ENCODE measurements at places on chromosomes 16 and 17. TPM values are rescaled to one million over a fixed set of nuclear protein-coding genes. Genes with fewer than 3 reads are reported as not detected.

Gene TRIM72
- total RNA-seq: 0.07 TPM

Gene DNAJA3
- total RNA-seq: 27.3 TPM

Gene ITGB3
- total RNA-seq: 0.47 TPM

Gene AARSD1
- total RNA-seq: 23.7 TPM

Gene TMC8
- not detected for total RNA-seq

Gene POLG2
- total RNA-seq: 33.9 TPM

- no peak overlapping the region for H3K4me3 ChIP-seq
- H3K4me1 ChIP-seq: no peaks in the 10 kb centered on the region
- no peaks in the 10 kb centered on the region for H3K27me3 ChIP-seq
- H3K27ac ChIP-seq: no peak overlapping the region
Measured at GRCh38 chr17:69404399-69404798, 10.1 kb upstream of the MAP2K6 start.

- peak within 1 kb of the TSS; percentile 90 for H3K4me3 ChIP-seq
- DNase-seq: peak; percentile 88
- peaks cover 38% of the 10 kb centered on the region for H3K27me3 ChIP-seq
Measured at GRCh38 chr16:47143677-47144558, at the start of gene NETO2. NETO2 (minus strand) TSS chr16:47143945; CDS start chr16:47143612, 333 bp downstream.

- H3K4me3 ChIP-seq: no peak overlapping the region
- DNase-seq: no peak
- peaks cover 23% of the 10 kb centered on the region for H3K4me1 ChIP-seq
- H3K27me3 ChIP-seq: no peaks in the 10 kb centered on the region
Measured at GRCh38 chr17:72183194-72183685, 62.4 kb downstream of the SOX9 start.

DNA sequence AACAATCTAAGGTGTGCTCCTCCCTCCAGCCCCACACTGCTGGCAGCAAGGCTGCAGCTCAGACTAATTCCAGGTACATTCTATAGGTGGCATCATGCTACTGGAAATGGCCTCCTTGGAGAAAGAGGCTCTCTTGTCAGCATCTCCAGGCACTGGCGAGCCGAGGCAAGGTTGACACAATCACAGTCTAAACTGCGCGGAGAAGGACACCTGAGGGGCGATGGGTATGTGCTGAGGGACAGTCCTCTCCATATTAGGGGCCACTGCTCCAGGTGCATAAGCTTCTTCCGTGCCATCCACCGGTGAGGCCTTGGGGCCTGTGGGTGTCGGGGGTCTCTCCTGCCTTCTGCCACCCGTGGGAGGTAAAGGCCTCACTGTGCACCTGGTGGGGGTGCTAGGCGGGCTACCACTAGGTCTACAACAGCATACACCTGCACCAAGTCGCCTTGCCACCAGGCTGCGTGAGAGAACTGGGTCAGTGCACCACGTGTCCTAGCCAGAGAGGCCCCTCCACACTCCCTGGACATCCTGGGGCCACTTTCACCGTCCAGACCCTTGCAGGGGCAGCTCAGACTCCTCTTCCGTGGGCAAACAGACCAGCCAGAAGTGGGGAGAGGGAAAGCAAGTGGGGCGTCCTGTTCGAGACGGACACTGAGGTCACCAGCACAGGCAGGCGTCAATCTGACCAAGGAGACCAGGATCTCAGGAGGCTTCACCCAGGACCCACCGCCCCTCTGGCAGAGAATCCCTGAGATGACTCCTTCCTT lies 12.1 kb upstream of the CBX8 start:
- H3K4me3 ChIP-seq: peak overlapping the region; percentile 45
- DNase-seq: peak; percentile 64
- H3K27ac ChIP-seq: no peak overlapping the region
- H3K4me1 ChIP-seq: peaks cover 57% of the 10 kb centered on the region
- H3K36me3 ChIP-seq: no peaks in the 10 kb centered on the region
- H3K27me3 ChIP-seq: peaks cover 97% of the 10 kb centered on the region

DNA sequence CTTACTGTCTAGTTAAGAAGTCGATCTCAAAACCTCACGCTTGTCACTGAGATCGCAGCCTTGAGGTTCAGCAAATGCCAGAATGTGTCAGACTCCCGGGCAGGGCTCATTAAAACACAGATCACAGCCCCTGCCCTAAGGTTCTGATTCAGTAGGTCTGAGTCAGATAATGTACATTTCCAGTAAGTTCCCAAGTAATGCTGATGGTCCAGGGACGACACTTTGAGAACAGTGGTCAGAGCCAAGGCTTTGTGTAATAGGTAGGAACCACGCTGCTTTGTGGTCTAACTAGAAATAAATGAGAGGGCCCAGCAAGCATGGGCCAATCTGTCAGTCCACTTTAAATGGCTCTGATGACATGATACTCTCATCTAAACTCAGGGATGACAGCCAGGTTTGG lies 228.6 kb downstream of the ZFHX3 start:
- peaks cover 6% of the 10 kb centered on the region for H3K4me1 ChIP-seq
- no peak for DNase-seq
- H3K4me3 ChIP-seq: no peak overlapping the region
- H3K27ac ChIP-seq: no peak overlapping the region
- no peaks in the 10 kb centered on the region for H3K36me3 ChIP-seq

DNA sequence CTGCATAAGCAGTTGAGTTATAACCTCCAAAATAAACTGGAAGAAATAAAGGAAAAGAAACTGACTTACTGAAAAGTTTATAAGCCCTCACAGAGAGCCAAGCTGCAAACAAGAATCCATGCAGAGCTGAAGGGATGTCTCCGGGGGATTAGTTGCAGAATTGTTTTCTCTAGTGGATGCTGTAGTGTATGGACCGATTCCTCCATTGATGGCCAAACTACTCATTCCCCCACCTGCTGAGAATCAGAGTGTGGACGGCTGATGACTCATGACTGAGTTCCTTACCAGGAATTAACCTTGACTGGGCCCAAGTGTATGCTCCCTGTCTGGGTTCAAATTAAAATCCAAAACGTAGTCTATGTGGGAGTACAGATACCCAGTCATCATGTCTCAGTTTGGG lies 93.9 kb upstream of the CDH8 start:
- H3K27me3 ChIP-seq: no peaks in the 10 kb centered on the region
- no peak overlapping the region for H3K27ac ChIP-seq
- DNase-seq: no peak
- H3K4me3 ChIP-seq: no peak overlapping the region

GRCh38 chr17:74231928-74232907 lies 18.8 kb downstream of the TTYH2 start:
- H3K27me3 ChIP-seq: no peaks in the 10 kb centered on the region
- peaks cover 31% of the 10 kb centered on the region for H3K4me1 ChIP-seq
- DNase-seq: peak; percentile 64
- no peaks in the 10 kb centered on the region for H3K36me3 ChIP-seq
- H3K4me3 ChIP-seq: no peak overlapping the region

DNA sequence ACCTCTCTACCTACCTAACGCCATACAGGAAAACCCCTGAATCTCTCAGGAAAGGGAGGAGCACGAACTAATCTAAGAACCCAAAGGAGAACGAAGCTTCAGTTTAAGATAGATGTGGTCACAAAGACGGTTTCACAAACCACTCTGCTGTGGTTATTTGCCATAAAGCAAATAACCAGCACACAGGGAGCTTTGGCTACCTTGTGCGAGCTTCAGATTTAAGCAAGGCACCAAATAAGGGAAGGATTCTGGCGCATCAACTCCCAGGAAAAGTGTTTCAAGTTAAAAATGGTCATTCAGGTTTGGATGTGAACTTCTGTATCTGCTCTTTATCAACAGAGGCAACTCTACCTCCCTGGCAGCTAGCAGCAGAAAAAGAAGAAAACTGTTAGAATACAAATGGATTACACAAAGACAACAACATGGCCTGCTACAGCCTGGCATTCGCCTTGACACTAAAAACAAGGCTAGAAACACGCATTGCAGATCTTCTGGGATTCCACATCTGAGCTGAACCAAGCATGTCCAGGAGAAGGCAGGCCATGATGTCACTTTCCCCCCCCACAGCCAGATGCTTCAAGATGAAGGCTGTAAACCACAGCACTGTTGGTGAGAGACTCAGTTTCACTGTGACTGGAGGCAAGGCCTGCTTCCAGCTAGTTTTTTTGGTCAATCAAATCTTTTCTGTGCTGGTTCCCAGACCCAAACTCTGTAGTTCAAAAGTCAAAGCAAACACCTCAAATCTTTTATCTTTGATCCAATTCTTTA lies 43.6 kb downstream of the SMG6 start:
- no peak for DNase-seq
- H3K4me3 ChIP-seq: no peak overlapping the region
- no peaks in the 10 kb centered on the region for H3K27me3 ChIP-seq
- H3K36me3 ChIP-seq: no peaks in the 10 kb centered on the region
- no peaks in the 10 kb centered on the region for H3K4me1 ChIP-seq

GRCh38 chr17:43791589-43791988 lies 11.4 kb downstream of the CFAP97D1 start:
- H3K4me1 ChIP-seq: no peaks in the 10 kb centered on the region
- H3K36me3 ChIP-seq: no peaks in the 10 kb centered on the region
- no peak overlapping the region for H3K4me3 ChIP-seq
- H3K27ac ChIP-seq: no peak overlapping the region
- no peaks in the 10 kb centered on the region for H3K27me3 ChIP-seq

DNA sequence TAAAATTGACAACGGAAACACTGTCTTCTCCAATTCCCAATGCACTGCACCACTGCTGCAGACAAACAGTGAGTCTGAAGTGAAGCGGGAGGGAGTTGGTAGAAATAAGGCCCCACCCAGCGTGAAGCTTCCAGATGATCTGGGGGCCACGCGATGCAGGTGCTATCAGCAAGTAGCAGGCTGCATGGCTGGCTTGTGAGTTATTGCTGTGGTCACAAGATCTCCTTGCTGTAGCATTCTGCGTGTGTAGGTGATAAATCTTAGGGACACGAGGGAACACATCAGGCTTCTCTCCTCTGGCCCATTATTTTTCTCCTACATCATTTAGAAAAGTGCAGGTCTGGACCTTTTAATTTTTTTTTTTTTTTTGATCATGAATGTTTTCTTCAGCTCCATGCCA lies 407.6 kb downstream of the TMEM114 start:
- DNase-seq: no peak
- H3K4me1 ChIP-seq: no peaks in the 10 kb centered on the region
- H3K4me3 ChIP-seq: no peak overlapping the region
- no peaks in the 10 kb centered on the region for H3K27me3 ChIP-seq

DNA sequence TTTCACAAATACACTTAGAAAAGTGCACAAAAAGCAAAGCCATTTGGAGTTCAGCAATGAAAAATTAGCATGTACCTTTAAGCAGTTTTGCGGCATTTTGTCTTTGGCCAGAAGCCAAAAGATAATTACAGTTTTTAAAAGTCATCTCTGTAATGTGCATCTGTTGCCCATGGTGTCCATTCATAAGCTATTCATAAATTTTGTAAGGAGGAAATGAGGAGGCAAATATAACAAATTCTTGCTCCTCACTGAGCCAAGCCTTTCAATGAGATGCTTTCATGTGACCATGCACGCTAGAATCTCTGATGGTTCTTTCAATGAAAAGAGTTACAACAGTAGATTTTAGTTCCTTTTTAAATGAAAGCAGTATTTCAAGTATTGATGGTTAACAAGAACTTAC lies 247.1 kb upstream of the MON1B start:
- H3K4me1 ChIP-seq: no peaks in the 10 kb centered on the region
- H3K27ac ChIP-seq: no peak overlapping the region
- H3K27me3 ChIP-seq: no peaks in the 10 kb centered on the region
- H3K36me3 ChIP-seq: no peaks in the 10 kb centered on the region
- no peak for DNase-seq

- peak overlapping the region; percentile 92 for H3K27ac ChIP-seq
- peak overlapping the region; percentile 86 for H3K4me3 ChIP-seq
- H3K27me3 ChIP-seq: no peaks in the 10 kb centered on the region
- peaks cover 10% of the 10 kb centered on the region for H3K4me1 ChIP-seq
- H3K36me3 ChIP-seq: no peaks in the 10 kb centered on the region
Measured at GRCh38 chr16:84115919-84116719, 623 bp downstream of the MBTPS1 start.

GRCh38 chr17:64214950-64215349 lies 48.1 kb downstream of the TEX2 start:
- no peaks in the 10 kb centered on the region for H3K36me3 ChIP-seq
- peaks cover 16% of the 10 kb centered on the region for H3K4me1 ChIP-seq
- no peaks in the 10 kb centered on the region for H3K27me3 ChIP-seq
- H3K4me3 ChIP-seq: no peak overlapping the region
- no peak overlapping the region for H3K27ac ChIP-seq

DNA sequence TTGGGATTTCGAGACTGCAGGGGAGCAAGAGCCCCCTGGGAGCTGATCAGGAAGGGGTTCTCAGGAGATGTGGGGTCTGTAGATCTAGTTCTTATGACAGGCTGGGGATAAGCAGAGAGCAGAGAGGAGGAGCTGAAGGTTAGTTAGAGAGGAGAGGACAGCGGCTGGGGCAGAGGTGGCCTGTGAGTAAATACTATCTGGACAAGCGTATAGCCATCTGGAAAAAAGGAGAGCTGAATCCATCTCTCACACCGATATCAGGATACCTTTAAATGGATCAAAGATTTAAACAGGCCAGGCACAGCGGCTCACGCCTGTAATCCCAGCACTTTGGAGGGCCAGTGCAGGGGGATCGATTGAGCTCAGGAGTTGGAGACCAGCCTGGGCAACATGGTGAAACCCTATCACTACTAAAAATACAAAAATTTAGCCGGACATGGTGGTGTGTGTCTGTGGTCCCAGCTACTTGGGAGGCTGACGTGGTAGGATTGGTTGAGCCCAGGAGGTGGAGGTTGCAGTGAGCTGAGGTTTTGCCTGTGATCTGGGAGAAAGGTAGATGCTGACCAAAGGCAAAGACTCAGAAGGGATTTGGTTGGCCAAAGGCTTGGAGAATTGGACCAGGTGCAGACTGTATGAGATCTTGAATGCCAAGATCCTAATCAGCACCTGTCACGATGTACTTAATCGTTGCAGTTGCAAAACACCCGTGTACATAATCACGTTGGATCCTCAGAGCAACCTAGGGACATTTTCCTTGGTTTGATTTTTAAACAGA lies 18.9 kb upstream of the SLC25A19 start:
- no peaks in the 10 kb centered on the region for H3K36me3 ChIP-seq
- no peak for DNase-seq
- no peak overlapping the region for H3K4me3 ChIP-seq
- H3K4me1 ChIP-seq: no peaks in the 10 kb centered on the region
- H3K27me3 ChIP-seq: no peaks in the 10 kb centered on the region

GRCh38 chr16:22358000-22358399 lies 16.4 kb downstream of the CDR2 start:
- no peaks in the 10 kb centered on the region for H3K4me1 ChIP-seq
- no peak overlapping the region for H3K27ac ChIP-seq
- no peak overlapping the region for H3K4me3 ChIP-seq
- H3K27me3 ChIP-seq: no peaks in the 10 kb centered on the region
- no peak for DNase-seq

All from neural progenitor cell (in vitro differentiated cells).